ENCODE measurements at places on chromosomes 16 and 17. TPM values are rescaled to one million over a fixed set of nuclear protein-coding genes. Genes with fewer than 3 reads are reported as not detected.

- DNase-seq: no peak
Observed at GRCh38 chr17:15882777-15883176, 62.2 kb upstream of the ADORA2B start.

GRCh38 chr17:28552176-28552999 lies at the start of gene UNC119:
Gene UNC119 (minus strand): TSS chr17:28552624. CDS start chr17:28552557, 67 bp downstream.
- DNase-seq: peak; percentile 86

DNA sequence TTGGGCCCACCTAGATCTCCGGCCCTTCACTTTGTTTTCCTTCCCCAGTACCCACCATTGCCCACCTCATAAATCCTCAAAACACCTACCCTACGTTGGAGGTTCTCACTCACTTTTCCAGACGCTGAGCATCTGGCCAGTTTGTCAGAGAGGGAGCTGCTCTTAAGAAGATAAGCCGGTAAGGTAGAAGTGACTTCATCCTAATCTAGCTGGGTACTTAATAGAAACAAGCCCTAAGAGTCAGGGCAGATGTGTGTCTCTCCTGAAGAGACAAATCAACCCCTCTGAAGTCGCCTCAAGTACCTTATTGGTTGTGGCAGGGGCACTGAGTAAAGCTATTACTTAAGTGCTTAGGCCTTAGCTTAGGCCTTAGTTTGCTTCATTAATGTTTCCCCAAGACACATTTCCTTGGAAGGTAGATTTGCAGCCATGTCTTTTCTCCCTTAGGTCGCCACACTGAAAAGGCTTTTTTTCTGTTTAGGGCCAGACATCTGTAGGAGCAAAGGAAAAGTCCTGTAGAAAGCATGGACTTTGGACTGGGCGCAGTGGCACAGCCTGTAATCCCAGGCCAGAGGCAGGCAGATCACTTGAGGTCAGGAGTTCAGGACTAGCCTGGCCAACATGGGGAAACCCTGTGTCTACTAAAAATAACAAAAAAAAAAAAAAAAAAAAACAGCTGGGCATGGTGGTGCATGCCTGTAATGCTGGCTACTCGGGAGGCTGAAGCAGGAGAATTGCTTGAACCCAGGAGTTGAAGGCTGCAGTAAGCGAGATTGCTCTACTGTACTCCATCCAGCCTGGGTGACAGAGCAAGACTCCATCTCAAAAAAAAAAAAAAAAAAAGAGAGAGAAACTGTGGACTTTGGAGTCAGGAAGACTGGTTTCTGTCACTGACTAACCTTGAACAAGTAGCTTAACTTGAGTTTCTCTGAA lies 1.0 kb downstream of the TACO1 start:
- no peak for DNase-seq

- DNase-seq: no peak
Observed at GRCh38 chr16:49470513-49470991, 96.9 kb downstream of the C16orf78 start.

DNA sequence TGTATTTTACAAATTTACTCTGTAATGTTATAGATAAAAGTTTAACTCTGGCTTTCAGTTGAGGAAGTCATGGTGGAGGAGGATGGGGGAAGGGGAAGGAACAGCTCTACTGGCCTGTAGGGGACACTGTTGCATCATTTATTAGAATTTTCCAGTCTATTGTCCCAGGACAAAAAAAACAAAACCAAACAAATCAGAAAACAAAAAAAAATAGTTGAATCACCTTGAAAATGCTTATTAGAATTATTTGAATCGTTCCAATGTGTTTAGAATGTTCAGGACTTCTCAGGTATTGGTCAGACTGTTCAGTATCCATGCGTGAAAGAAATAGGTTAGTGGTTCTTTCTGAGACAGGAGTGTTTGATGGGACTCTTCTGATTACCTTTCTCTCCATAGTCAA lies 242.0 kb downstream of the FTO start:
- DNase-seq: peak; percentile 10

- no peak for DNase-seq
Observed at GRCh38 chr16:69114346-69114975, 9.0 kb downstream of the HAS3 start.

- no peak for DNase-seq
Observed at GRCh38 chr17:35372846-35373533, 431 bp downstream of the SLFN11 start.

- DNase-seq: peak; percentile 72
Observed at GRCh38 chr17:80005360-80006338, 30.0 kb downstream of the TBC1D16 start.

DNA sequence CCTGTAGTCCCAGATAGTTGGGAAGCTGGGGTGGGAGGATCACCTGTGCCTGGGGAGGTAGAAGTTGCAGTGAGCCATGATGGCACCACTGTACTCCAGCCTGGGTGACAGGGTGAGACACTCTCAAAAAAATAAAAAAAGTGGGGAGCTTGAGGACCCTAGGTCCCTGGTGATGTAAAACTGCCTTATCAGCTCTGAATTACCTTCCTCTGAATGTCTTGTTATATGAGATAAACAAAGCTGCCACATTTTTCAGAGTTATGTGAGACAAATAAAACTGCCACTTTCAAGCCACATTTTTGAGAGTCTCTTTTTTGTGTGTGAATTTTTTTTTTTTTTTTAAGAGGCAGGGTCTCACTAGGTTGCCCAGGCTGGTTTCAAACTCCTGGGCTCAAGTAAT lies 32.0 kb upstream of the B4GALNT2 start:
- no peak for DNase-seq

GRCh38 chr17:42277342-42277712 lies 1.1 kb upstream of the STAT5B start:
- no peak for DNase-seq

- DNase-seq: no peak
Observed at GRCh38 chr16:81275795-81276194, 37.3 kb downstream of the BCO1 start.

DNA sequence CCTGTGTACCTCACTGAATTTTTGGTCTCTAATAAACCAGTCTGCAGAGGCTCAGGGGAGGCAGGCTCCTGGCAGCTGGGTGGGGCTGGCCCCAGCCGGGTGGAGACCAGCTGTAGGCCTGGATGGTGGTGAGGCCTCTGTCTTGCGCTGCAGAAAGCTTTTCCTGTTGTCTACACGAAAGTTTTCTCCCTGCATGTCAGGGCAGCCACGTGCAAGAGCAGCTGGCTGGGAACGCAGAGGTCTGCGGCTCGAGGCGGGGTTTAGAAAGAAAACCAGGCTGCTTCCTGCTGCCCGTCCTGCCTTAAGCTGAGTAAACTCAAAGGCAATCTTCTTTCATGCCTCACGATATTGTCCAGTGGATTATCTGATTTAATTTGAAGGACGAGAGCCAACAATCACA lies 2.4 kb downstream of the SERPINF1 start:
- DNase-seq: no peak

DNA sequence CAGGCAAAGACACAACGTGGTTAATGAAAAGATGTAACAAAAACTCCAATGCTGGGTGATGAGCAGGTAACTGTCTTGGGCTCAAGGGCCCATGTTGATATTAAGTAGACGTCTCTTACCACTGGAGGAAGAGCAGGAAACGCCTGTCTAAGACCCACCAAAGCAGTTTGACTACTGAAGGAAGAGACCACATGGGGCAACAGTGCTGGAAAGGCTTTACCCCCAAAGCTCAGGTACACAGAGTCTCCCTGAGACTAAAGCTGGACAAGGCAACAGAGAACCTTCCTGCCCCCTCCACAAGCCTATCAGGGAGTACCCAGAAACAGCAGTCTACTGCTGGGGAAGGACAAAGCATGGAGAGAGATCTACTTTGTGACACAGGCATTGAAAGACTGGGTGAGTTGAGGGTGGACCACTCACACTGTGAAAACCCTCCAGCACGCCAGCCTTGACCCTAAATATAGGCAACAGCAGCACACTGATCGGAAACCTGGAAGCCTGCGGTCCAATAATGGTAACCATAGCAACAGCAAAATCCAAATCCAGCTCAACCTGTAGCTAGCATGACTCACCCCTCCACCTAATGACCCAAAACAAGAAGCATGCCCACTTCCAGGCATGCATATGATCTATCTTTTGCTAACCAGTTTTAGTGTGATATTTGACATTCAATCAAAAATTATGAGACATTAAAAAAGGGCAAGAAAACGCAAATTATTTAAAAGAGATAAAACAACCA lies 270.5 kb upstream of the SDK2 start:
- DNase-seq: no peak

GRCh38 chr17:21510686-21511362 lies 134.7 kb downstream of the KCNJ12 start:
- DNase-seq: no peak

- no peak for DNase-seq
Observed at GRCh38 chr17:5126719-5127488, 11.1 kb downstream of the USP6 start.

DNA sequence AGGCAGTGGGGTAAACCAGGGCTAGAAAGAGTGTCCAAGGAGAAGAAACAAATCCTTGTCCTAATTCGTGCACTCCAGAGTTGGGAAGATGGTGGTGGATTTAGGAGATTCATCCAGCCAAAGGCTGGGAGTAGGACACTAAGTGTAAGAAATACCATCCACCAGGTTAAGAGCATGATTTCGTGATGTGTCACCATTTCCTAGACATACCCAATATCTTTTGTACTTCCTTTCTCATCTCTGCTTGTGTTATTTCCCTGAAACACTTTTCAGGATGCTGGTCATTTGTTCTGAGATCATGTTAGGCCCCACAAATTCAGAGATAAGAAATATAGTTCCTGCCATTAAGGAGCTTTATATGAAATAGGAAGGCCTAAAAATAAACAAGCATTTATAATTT lies 106.3 kb upstream of the HLF start:
- no peak for DNase-seq

GRCh38 chr16:27571433-27572326 lies 21.7 kb downstream of the KATNIP start:
- DNase-seq: no peak

DNA sequence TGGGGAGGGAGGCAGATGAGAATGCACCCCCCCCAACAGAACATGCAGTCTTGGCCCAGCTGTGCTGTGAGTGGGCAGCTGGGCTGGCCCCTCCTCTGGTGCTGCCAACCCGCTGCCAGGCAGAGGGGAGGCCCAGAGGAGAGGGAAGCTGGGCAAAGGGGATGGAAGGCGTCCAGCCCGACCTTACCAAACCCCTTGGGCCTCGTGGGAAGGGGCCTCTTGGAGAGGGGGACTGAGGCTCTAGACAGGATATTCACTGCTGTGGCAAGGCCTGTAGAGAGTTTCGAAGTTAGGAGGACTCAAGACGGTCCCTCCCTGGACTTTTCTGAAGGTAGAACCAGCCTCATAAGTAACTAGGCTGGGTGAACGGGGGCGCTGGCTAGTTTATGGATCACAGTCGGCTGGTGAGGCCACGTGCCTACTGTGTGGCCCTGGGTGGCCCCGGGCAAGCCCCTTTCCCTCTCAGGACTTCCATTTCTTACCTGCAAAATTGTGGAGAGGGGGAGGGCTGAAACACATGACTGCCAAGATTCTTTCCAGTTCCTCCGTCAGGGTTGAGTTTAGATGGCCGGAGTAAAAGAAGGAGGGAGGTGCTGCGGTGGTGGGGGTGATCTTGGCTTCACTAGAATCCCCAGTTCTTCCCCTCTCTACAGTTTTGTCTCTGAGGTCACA lies 857 bp upstream of the STAT5A start:
- DNase-seq: no peak

DNA sequence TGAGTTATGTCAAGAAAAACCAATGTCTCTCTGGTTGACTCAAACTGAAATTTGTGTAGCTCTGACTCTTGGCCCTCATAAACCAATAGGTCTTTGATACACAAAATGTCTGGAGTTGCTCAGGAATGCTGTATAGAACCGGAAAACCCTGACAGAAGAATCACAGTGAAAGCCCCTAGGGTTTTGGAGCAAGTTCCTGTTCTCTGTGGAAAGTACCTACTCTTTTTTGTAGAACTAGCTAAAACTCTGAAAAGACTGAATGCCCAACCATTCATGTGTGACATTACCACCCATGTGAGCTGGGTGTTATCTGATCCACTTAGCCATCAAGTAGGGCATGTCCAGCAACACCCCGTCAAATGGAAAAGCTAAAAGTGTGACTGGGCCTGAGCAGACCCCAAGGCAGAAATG lies 28.8 kb downstream of the CCL4 start:
- no peak for DNase-seq

C17orf100 gene
- 5.6 TPM for total RNA-seq

HCRT gene
- total RNA-seq: not detected

OTOP3 gene
- total RNA-seq: not detected

EVPLL gene
- total RNA-seq: not detected

CIITA gene
- 101 TPM for total RNA-seq

DRC3 gene
- total RNA-seq: 0.50 TPM

HSPB9 gene
- not detected for total RNA-seq

CCDC40 gene
- total RNA-seq: not detected

KCNG4 gene
- not detected for total RNA-seq

MARVELD3 gene
- total RNA-seq: not detected

COIL gene
- 20.7 TPM for total RNA-seq

NUDT16L1 gene
- 18.9 TPM for total RNA-seq

Data from OCI-LY7 (cell line).